Vagina (tissue), 2 donors: ENCODE measurements at places on chromosomes 12 and 14.

DNA sequence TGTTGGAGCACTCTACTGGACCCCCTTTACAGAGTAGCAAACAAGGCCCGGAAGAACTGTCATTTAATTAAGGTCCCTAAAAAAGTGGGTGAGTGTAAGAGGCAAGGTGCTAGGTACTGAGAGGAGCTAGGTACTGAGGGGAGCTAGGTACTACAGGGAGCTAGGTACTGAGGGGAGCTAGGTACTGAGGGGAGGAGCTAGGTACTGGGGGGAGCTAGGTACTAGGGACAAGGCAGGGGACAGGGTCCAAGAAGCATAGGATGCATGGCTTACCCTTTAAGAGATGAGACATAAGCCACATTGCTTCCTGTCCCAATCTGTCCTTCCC lies 4.9 kb downstream of the KRT5 start:
- no peak for DNase-seq

- DNase-seq = no peak
These were observed 215.0 kb downstream of the SNAPC1 start for GRCh38 chr14:61977217-61977616.

DNA sequence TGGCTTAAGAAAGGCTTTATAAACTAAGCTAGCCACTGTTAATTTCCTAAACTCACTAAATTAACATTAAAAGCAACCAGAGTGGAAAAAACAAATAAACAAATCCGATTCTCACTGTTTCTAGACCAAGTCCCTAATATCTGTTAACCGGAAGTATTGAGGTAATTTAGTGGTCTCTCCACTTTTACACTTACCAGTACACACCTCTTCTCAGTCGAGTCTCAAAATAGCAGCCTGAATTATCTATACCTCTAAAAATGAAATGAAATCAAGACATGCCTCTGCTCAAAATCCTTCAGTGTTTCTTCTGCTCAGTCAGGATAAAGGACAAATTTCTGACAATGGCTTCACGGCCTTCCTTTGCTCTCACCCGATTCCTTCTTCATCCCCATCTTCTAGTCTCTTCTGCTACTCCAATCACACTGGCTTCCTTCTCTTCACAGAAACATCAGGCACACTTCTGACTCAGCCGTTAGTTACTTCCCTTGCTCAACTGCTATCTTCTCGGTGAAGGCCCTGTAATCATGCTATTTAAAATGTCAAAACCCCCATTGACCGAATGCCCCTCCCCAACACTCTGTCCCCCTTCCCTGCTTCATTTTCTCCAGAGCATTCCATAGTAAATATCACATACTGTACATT lies 161.3 kb downstream of the KITLG start:
- DNase-seq = no peak

DNA sequence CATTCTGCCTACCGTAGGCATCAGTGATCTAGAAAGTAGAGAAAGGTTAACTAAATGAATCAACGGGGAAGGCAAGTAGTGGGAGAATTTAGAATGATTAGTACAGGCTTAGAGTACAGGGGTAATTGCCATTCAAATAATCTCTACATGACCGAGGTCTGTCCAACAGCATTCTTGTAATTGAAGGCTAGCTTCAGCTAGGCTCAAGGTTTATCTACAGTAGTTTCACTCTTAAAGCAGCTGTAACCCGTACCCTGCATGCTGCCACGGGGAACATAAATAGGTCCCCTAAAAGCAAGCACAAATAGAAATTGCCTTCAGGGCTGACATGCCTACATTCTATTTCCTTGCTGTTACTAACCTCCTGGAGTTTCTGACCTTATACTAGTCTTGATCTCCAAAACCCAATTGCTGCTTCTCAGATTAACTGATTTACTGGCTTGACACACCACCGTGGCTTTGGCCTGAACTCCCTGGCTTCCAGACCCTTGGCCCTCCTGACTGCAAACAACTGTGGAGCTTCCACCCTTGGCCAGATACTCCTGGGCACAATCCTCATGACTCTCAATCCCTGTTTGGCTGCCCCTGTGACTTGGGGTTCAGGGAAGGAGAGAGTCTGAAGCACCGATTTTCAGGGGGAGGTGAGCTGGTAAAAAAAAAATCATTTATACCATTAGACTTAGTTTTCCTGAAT lies 242.1 kb upstream of the FOXN3 start:
- no peak for DNase-seq

DNA sequence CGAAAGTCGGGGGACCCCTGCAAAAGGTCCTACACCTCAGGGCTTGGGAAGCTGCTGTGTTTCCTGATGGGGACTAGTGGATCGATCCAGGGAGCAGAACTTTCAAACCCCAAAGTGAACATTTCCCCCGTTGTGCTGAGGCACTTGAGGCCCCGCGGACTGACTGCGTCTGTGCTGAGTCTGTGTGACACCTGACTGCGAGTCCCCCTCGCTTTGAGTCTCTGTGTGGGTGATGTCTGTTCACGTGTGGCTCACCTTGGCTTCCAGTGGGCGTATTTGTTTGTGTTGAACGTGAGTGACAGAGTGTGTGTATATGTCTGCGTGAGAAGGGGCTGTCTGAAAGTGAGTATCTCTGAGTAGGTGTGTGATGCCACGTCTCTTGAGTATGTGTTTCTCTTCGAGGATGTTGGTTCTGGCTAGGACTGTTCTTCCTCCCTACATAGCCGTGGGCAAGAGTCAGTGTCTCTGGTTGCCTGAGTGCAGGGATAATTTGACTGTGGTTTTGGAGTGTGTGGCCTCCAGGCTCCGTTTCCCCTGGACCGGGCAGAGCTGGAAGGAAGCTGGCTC lies 1.3 kb downstream of the TEAD4 start:
- DNase-seq = no peak

DNA sequence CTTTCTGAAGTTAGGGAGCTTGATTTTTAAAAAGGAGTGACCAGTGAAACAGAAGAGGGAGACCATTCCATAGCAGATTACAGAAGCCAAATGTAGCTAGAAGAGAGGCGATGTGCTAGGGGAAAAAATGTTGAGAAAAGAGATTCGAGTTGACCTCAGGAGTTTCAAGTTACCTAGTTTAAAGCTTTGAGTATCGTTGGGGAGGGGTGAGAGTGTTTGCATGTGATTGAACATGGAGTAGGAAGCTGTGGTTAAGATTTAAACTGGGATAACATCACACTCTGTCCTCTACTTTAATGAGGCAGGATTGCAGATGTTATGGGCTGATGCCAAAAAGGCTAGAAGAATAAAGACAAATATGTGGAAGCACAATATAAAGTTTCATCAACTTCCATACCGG lies 3.7 kb downstream of the LETMD1 start:
- DNase-seq = no peak

DNA sequence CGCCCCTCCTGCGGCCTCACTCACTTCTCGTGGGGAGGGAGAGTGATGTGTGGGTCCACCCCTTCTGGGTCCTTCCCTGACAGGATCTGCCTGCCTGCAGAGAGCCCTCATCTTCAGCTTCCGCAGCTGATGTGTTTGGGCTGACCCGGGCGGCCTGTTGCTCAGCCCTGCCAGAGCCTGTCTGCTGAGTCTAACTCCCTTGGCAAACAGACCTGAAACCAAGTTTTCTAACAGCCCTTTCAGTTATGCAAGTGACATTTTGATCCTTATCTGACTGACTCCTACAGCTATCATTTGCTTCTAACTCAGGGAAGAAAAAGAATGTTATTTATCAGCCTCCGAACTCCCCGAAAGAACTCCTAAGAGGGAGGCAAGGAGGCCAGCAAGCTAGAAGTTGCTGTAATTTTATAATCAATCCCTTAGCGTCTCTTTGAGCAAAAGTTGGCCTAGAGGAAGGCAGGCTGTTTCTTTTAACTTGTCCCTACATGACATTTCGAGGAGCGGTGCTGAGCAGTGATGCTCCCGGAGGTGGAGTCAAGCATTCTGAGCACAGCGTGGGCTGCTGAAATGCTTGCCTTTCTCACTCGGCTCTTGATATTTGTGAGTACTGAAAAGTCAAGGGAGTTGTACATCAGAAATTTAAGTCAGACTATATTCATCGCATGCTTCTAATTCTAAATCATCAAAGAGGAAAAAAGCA lies 31.5 kb upstream of the CACNA2D4 start:
- no peak for DNase-seq

GRCh38 chr14:60648934-60649874 lies at the start of gene SIX1:
SIX1 (minus strand) TSS chr14:60649477; CDS start chr14:60649189, 288 bp downstream.
- no peak for DNase-seq

DNA sequence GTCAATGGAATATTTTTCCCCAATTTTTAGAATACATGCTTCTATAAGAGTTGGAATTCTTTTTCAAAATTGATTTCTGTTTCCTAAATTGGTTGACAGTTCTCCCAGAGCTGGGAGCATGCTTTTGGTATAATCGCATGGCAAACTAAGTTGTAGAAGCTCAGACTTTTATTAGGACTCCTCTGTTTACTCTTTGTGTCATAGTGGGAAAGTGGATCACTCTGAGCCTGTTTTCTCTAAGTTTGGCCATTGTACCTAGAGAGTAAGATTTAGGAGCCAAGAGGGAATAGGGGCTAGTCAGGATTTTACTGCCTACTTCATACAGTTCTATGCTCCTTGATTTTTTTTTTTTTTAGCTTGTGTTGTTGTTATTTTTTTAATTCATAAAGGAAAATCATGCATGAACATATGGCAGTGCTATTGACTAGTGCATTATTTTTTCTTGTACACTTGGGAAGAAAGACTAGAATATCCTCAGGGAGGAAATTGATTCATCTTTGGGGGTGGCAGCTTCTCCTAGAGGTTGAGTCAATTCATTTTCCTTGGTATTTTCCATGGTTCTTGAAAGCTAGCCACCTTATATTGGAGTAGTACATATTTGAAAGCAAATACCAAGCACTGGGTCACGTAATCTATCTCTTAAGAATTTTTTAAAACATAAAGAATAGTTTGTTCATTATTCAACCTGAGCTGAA lies 77.7 kb upstream of the TRAF3 start:
- no peak for DNase-seq

GRCh38 chr12:65208964-65209654 lies 39.7 kb downstream of the LEMD3 start:
- no peak for DNase-seq

GRCh38 chr12:62512901-62513300 lies 46.3 kb downstream of the MON2 start:
- DNase-seq = no peak

DNA sequence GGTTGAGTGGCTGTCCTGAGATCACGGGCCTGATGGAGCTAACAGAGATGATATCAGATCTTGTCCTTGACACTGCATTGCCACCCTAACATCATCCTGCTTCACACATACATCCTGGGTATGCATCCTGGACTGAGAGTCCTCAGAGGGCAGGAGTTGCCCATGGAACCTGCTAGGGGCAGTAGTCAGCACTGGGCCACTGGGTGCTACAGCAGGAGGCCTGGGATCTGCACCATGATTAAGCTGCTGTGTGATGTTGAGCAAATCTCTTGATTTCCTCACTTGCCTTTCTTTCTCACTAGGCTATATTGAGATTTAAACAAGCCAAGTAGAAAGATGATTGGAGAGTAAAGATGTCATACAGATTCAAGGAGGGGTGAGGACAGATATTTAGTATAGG lies 22.1 kb upstream of the EIF4B start:
- no peak for DNase-seq

- no peak for DNase-seq
These were observed 36.3 kb downstream of the NELL2 start for GRCh38 chr12:44839785-44840184.

DNA sequence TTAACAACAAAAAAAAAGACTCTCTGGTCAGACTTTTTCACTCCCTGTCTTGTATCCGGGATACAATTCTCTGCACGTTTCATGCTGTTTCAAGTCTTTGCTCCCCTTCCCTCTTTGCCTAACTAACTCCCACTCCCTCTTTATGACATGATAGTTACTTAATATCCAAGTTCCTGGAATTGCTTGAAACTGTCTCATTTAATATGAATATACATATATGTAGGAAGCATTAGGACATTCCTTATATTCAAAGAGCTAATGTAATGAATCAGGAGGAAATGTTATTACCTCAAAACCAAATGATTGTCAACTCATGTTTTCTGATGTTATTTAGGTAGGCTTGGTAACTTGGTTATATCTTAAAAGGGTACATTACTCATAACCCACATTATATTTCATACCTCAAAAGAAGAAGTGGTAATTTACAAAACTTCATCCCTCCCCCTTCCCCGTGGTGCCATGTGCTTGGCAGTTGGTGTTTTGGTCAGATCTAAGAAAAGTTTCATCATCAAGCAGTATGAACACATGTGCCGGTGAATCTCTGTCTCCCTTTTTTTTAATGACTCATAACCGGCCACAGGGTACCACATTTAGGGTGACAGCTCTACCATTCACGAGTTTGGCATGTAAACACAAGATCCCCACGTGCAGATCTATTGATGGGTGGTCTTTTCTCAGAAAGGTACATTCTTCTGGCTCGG lies 56.5 kb downstream of the HCAR2 start:
- no peak for DNase-seq

GRCh38 chr12:109737631-109738030 lies 24.0 kb downstream of the FAM222A start:
- no peak for DNase-seq

DNA sequence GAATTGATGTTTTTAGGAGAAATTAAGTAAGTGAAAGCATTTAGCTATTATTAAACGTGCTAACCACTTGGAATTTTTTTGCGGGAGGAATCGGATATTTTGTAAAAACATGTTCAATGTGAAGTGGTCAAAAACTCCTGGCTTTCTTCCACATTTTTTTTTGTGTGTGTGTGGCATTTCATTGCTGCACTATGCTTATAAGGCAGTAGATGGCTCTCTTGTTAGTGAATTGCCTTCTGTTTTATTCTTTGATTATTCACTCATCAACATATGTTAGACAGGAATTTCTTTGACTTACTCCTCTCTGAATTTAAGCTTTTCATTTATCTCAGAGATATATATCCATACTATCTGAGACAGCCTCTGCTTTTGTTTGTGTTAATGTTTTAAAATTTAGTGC lies 71.3 kb downstream of the DERA start:
- no peak for DNase-seq

DNA sequence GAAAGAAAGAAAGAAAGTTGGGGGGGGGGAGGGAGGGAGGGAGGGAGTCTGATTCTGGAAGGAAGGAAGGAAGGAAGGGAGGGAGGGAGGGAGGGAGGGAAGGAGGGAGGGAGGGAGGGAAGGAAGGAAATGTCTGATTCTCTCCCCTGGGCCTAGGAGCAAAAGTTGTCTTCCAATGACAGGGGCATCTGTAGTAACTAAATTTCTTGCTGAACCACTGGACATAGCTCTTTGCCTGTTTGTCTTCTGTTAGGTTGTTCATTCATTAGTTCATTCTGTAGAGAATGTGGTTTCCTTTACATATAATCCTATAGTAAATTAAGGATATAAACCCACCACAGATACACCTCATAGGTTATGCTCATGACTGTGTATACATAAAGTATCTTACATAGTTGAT lies 59.9 kb downstream of the GPR68 start:
- DNase-seq = no peak

- no peak for DNase-seq
These were observed 78.5 kb downstream of the MYRFL start for GRCh38 chr12:69903548-69903947.

- no peak for DNase-seq
These were observed 74.4 kb downstream of the CEP128 start for GRCh38 chr14:80867091-80867490.

- no peak for DNase-seq
These were observed 5.4 kb downstream of the RPS6KA5 start for GRCh38 chr14:91055016-91055415.
